ENCODE measurements at places on chromosomes 3 and 15. TPM values are rescaled to one million over a fixed set of nuclear protein-coding genes. Genes with fewer than 3 reads are reported as not detected.

DNA sequence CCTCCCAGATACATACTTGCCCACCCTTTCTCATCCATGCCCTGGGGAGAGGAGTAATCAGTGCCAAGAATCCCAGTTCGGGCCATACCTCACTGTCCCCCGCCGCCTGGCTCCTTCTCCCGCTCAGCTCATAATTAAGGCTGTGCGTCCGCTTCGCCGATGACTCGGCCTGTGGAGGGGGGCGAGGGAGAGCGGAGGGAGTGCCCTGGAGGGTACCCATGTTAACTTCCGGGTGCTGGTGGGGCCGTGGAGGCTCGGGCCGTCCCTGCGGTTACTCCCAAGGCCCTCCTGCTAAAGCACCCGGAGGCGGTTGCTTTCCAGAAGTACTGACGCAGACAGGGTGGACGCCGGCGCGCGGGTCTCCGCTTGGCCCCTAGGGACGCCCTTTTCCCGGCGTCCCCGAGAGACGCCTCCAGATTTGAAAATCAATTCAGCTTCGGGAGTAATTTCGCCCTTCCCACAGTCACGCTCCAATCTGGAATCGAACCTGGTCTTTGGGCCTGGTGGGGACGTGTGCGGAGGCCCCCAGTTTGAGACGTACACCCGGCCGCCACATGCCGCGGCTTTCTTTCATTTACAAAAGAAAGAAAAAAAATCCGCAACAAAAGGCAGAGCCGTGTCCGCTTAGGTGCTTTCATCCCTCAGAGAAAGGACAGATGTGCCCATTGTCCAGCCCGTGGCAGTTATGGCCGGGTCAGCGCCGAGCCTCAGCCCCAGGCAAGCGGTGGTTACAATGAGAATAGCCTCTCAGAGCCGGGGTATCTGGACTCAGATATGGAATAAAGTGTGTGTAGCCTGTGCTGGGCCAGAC lies 1.0 kb upstream of the ONECUT1 start:
- H3K36me3 ChIP-seq: no peaks in the 10 kb centered on the region
- peaks cover 72% of the 10 kb centered on the region for H3K27me3 ChIP-seq
- peak; percentile 26 for DNase-seq

DNA sequence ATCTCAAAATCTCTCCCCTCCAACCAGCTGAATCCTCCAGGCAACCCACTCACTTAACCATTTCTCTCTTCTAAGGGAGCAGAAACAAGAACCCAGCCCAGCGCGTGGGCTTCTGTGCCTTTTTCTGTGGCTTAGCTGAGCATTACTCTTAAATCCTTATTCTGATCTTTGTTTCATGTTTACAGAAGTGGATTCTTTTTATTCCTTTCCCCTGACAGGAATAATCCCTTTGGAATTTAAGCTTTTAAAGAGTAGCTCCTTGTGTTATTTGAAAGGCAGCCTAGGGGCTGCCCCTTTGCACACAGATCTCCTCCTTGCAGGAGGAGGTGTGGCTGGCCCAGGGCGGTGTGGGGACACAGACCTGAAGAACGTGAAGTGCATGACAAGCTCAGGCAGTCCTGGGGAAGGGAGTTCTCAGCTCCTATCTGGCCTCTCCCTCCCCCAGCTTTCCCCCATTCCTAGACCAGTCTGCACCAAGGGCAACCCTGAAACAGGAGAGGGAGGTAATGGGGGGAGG lies 77.1 kb upstream of the UBE2E1 start:
- H3K36me3 ChIP-seq: no peaks in the 10 kb centered on the region
- H3K27me3 ChIP-seq: no peaks in the 10 kb centered on the region
- no peak for DNase-seq
- H3K4me3 ChIP-seq: no peak overlapping the region
- no peaks in the 10 kb centered on the region for H3K4me1 ChIP-seq

GRCh38 chr3:54861248-54862067 lies 66.4 kb downstream of the LRTM1 start:
- H3K27ac ChIP-seq: no peak overlapping the region
- no peaks in the 10 kb centered on the region for H3K36me3 ChIP-seq
- H3K27me3 ChIP-seq: no peaks in the 10 kb centered on the region

The CPEB1 gene
- total RNA-seq: 1.4 TPM

GRCh38 chr3:65196663-65197062 lies 508.9 kb upstream of the ADAMTS9 start:
- no peaks in the 10 kb centered on the region for H3K27me3 ChIP-seq
- H3K4me3 ChIP-seq: no peak overlapping the region
- no peak overlapping the region for H3K27ac ChIP-seq
- no peaks in the 10 kb centered on the region for H3K36me3 ChIP-seq

DNA sequence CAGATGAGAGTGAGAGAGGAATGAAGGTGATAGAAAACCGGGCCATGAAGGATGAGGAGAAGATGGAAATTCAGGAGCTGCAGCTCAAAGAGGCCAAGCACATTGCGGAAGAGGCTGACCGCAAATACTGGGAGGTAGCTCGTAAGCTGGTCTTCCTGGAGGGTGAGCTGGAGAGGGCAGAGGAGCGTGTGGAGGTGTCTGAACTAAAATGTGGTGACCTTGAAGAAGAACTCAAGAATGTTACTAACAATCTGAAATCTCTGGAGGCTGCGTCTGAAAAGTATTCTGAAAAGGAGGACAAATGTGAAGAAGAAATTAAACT lies 88.9 kb downstream of the EOMES start:
- no peaks in the 10 kb centered on the region for H3K27me3 ChIP-seq
- DNase-seq: no peak
- peak overlapping the region; percentile 13 for H3K27ac ChIP-seq
- no peaks in the 10 kb centered on the region for H3K4me1 ChIP-seq
- peak overlapping the region; percentile 76 for H3K4me3 ChIP-seq
- no peaks in the 10 kb centered on the region for H3K36me3 ChIP-seq

The PCBP4 gene
- total RNA-seq: 31.7 TPM

The HGD gene
- 72.0 TPM for total RNA-seq

DNA sequence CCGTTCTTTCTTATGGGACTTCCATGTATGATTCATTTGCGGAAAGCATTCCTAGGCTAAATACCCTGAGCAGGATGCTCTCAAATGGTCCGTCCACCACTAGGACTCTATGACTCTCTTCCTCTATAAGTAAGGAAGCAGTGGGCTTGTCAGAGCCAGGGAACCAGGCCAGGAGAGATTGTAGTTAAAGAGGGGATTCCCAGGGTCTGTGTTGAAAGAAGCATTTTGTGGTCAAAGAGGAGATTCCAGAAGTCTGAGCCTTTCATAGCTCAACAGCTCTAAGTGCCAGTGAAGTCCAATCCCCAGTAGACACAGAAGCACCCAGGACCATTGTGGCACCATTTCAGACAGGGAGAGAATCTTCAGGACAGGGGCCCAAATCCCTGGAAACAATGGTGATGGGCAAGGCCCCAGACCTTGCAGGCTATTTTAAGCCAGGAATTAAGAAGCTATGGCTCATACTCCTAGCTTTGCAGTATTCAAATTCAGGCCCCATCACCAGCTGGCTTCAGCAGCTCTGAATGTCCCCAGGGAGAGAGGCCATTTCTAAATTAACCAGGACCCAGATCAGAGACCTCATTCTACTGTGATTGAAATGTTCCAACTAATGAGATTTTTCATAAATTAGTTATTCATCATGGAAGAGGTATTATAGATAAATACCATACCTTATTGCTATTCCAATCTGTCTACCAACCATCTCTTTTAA lies 81.7 kb downstream of the CD47 start:
- H3K4me1 ChIP-seq: no peaks in the 10 kb centered on the region
- DNase-seq: no peak
- no peaks in the 10 kb centered on the region for H3K27me3 ChIP-seq
- no peaks in the 10 kb centered on the region for H3K36me3 ChIP-seq
- H3K4me3 ChIP-seq: no peak overlapping the region

DNA sequence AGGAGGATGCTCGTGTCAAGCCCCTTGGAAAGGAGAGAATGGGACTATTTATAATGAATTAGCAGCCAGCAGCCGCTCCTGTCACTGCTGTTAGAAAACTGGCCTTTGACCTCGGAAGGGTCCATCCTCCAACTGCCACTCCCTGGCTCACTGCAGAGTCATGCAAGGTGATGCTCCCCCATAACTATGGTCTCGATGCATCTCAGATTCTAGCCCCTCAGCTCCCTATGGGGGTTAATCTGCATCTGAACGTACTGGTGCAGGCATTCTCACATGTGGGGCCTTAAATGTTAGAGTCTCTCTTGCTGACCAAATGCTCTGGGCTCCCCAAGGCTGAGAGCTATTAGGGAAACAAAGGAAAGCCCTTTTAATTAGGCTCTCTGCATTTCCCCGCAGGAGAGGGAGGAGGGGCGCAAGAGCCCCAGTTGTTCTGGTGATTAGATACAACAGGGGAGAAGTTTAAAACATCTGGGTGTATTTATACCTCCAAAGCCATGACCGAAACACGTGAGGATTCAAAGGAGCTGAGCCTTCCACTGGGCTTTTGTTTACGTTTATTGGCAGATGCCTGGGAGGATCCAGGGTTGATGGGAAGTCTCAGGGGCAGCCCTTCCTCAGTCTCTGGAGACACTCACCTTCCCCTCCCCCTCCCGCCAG lies 182.5 kb downstream of the OPA1 start:
- H3K36me3 ChIP-seq: no peaks in the 10 kb centered on the region
- no peak overlapping the region for H3K27ac ChIP-seq
- peaks cover 22% of the 10 kb centered on the region for H3K4me1 ChIP-seq
- no peaks in the 10 kb centered on the region for H3K27me3 ChIP-seq
- no peak overlapping the region for H3K4me3 ChIP-seq
- DNase-seq: no peak

DNA sequence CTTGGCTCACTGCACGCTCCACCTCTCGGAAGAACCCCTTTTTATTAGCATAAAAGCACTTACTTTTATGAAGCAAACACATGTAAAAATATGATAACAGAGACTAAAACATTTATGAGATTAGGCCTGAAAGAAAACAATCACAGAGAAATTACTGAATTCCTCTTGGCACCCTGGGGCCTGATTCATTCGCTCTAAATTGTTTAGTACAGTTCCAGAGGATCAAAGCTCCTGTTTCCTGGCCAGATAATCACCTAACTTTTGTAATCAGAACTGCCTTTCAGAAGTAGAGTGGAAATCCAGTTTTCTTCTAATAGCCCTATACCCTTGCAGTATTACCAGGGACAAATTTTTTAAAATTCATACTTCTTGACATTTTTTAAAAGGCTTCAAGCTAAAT lies 6.4 kb downstream of the NPAP1 start:
- H3K4me3 ChIP-seq: no peak overlapping the region
- no peak overlapping the region for H3K27ac ChIP-seq

The CP gene
- total RNA-seq: 72.1 TPM

- H3K4me1 ChIP-seq: no peaks in the 10 kb centered on the region
- no peaks in the 10 kb centered on the region for H3K36me3 ChIP-seq
These were observed 1348.2 kb upstream of the ALCAM start for GRCh38 chr3:104018541-104018940.

GRCh38 chr15:89368566-89369223 lies 34.1 kb upstream of the POLG start:
- no peak overlapping the region for H3K27ac ChIP-seq
- peaks cover 72% of the 10 kb centered on the region for H3K27me3 ChIP-seq
- no peak overlapping the region for H3K4me3 ChIP-seq
- no peak for DNase-seq

Data from kidney (tissue), 22 donors.